Calu3 (cell line): ENCODE measurements at places on chromosomes 16 and 17. TPM values are rescaled to one million over a fixed set of nuclear protein-coding genes. Genes with fewer than 3 reads are reported as not detected.

- no peaks in the 10 kb centered on the region for H3K36me3 ChIP-seq
- no peak overlapping the region for H3K27ac ChIP-seq
- no peak overlapping the region for H3K4me3 ChIP-seq
These were observed 127.9 kb downstream of the RBFOX3 start for GRCh38 chr17:79482727-79483521.

GRCh38 chr16:86707581-86707980, 129.2 kb downstream of the FOXL1 start:
- H3K4me3 ChIP-seq = no peak overlapping the region
- H3K36me3 ChIP-seq = no peaks in the 10 kb centered on the region
- no peak for DNase-seq

DNA sequence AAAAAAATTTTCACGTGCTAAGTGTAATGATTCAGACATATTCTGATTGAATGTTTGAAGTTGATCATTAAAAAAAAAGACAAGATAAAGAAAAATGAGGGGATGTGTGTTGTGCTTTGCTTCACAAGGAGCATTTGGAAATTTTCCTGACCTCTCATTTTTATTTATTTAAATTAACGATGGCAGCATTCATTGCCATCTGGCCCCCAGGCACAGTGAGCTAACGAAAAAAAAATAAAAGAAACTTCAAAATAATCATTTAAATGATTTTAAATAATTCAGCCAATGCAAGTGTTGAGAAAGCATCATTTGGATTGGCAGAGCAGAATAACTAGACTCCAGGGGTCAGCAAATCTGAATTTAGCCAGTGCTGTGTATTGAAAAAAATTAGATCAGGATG, 1037.2 kb downstream of the CDH11 start:
- H3K27me3 ChIP-seq = no peaks in the 10 kb centered on the region
- no peak overlapping the region for H3K27ac ChIP-seq
- no peaks in the 10 kb centered on the region for H3K4me1 ChIP-seq
- no peak overlapping the region for H3K4me3 ChIP-seq
- DNase-seq = no peak
- H3K36me3 ChIP-seq = no peaks in the 10 kb centered on the region

DNA sequence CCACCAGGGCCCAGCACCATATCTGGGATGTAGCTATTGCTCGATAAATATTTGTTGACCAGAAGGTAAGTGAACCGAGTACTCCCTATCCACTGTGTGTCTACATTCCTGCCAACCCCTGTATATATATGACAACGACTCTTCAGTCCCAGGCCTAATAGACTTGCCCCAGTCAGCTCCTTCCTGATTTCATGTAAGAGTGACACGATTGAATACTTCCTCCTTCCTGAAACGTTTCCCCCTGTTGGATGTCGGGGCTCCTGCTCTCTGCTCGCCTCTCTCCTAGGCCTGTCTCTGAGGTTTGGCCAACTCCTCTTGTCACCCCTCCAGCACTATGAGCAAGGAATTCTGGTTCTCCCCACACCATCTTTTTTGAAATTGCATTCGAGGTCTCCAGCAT, 178.9 kb downstream of the PRKCA start:
- DNase-seq = no peak
- peaks cover 16% of the 10 kb centered on the region for H3K36me3 ChIP-seq
- H3K27ac ChIP-seq = peak overlapping the region; percentile 7
- no peaks in the 10 kb centered on the region for H3K27me3 ChIP-seq
- H3K4me1 ChIP-seq = peaks cover 22% of the 10 kb centered on the region

Gene ZNF48
- total RNA-seq = 21.2 and 24.8 TPM in 2 replicates

DNA sequence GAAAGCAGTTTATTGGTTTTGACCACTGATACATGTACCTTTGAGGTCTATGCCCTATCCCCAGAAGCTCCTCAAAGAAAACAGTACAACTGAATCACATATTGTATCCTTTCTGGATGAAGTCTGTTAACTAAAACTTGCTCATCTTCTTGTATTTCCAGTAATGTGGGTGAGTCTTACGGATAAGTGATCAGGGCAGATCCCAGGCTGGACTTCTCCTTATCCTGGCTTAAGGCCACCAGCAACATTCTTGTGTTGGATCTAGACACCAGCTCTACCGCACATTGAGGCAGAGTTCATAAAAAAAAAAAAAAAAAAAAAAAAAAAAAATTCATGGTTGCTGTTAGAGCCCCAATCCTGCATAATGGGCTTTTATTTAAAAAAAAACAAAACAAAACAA, 536.7 kb upstream of the HSBP1 start:
- DNase-seq = no peak
- no peaks in the 10 kb centered on the region for H3K27me3 ChIP-seq
- H3K4me1 ChIP-seq = no peaks in the 10 kb centered on the region
- H3K4me3 ChIP-seq = no peak overlapping the region
- no peak overlapping the region for H3K27ac ChIP-seq

GRCh38 chr17:67119102-67119501, 74.7 kb downstream of the CACNG1 start:
- H3K4me3 ChIP-seq = no peak overlapping the region
- H3K36me3 ChIP-seq = peaks cover 27% of the 10 kb centered on the region
- no peak overlapping the region for H3K27ac ChIP-seq
- no peaks in the 10 kb centered on the region for H3K4me1 ChIP-seq
- no peaks in the 10 kb centered on the region for H3K27me3 ChIP-seq

Gene WFDC1
- 0.47 TPM in 1 of 2 replicates, not detected in the other for total RNA-seq

Gene MATCAP1
- total RNA-seq = 33.1 and 36.5 TPM in 2 replicates

Gene ZNF689
- total RNA-seq = 10.4 and 14.1 TPM in 2 replicates

DNA sequence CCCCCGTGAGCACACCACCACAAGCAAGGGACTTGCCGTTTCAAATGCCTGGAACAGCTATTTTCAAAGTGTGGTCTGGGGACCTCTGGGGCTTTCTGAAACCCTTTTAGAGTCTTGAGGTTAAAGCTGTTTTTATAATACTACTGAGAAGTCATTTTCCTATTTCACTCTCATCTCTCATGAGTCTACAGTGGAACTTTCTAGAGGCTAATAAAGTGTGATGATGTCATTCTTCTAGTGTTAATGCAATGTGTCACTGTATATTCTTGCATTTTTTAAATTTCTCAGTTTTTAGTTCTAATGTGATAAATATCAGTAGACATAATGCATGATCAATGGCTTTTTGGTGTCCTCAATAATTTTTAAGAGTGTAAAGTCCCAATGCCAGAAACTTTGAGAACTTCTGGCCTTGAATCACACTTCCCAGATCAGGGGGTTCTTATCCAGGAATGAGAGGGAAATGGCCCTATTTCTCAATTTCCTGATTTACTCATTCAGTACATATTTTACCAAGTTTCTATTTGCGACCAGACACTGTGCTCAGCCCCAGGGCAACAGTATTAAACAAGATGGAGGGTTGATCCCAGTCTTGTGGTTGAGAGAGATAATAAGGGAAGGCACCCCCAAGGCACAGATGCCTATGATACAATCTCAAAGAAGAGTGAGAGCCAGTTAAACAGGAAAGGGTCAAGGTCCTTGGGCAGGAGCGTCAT, 444.0 kb downstream of the HS3ST3B1 start:
- no peaks in the 10 kb centered on the region for H3K27me3 ChIP-seq
- peaks cover 3% of the 10 kb centered on the region for H3K36me3 ChIP-seq
- DNase-seq = no peak
- no peaks in the 10 kb centered on the region for H3K4me1 ChIP-seq
- H3K4me3 ChIP-seq = no peak overlapping the region

DNA sequence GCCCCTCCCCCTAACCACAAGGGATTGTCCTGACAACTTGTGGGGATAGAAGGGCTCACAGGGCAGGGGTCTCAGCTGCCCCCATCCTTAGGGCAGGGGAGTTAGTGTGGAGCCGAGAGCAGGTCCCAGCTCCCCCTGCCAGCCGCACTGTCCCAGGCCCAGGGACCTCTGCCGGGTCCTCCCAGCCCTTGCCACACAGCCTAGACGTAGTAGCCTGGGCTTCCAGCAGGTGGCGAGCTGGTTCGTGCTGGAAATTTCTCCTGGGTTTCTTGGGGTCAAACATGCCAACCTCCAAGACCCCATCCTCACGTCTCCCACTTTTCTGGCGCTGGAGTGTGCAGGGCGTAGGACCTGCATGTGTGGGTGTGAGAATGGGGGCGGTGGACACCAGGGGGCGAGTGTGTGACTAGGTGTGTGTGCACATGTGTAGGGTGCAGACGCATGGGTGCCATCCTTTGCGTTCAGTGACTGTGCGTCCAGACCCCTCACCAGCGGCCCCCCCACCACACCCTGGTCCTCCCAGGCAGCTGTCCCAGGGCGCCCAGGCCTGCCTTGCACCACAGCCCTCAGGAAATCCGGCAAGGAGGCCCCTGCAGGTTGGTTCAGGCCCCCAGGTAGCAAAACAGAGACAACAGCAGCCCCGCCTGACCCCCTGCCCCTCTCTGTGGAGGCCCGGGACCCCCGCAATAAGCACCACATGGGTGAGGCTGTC, 29.5 kb downstream of the SBK1 start:
- DNase-seq = peak; percentile 69
- no peak overlapping the region for H3K27ac ChIP-seq
- peaks cover 7% of the 10 kb centered on the region for H3K36me3 ChIP-seq
- no peak overlapping the region for H3K4me3 ChIP-seq
- H3K4me1 ChIP-seq = peaks cover 7% of the 10 kb centered on the region
- no peaks in the 10 kb centered on the region for H3K27me3 ChIP-seq

DNA sequence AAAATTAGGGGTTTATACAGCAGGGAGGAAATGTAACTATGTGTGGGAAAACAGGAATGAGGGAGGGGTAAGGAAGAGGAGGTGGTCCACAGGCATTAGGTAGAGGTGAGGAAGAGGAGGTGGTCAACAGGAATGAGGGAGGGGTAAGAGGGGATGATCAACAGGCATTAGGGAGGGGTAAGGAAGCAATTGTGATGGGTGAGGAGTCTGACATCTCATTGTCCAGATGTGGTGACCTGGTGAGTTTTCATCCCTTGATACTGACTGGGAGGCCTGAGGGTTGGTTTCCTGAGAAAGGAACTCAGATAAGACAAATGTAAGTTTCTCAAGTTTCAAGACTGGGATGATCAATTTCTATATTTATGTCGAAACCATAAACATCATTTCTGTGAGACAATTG, 206.2 kb upstream of the C16orf82 start:
- H3K4me1 ChIP-seq = no peaks in the 10 kb centered on the region
- H3K27me3 ChIP-seq = no peaks in the 10 kb centered on the region
- H3K36me3 ChIP-seq = no peaks in the 10 kb centered on the region
- no peak overlapping the region for H3K27ac ChIP-seq
- H3K4me3 ChIP-seq = no peak overlapping the region

GRCh38 chr17:58538811-58539409, 24.5 kb upstream of the MTMR4 start:
- DNase-seq = no peak
- H3K36me3 ChIP-seq = no peaks in the 10 kb centered on the region
- peaks cover 8% of the 10 kb centered on the region for H3K4me1 ChIP-seq
- H3K27ac ChIP-seq = no peak overlapping the region
- peaks cover 64% of the 10 kb centered on the region for H3K27me3 ChIP-seq

DNA sequence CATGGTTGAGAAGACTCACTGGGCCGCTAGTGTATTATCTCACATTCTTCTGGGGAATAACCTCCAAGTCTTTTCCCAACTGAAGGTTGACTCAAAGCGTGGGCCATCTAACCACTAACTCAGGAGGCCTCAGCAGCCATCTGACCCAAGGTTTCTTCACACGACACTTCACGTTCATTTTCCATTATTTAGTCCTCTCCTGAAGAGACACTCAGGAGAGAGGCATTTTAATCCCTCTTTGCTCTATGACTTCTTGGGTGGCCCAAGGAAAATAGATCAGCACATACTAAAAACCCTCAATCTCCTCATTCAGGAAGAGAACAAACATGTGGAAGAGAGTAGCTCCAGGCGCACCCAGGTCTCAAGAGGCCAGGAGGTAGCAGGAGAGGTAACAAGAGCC, 252.8 kb upstream of the FOXF1 start:
- H3K4me1 ChIP-seq = no peaks in the 10 kb centered on the region
- H3K36me3 ChIP-seq = no peaks in the 10 kb centered on the region
- DNase-seq = no peak
- H3K4me3 ChIP-seq = no peak overlapping the region
- H3K27me3 ChIP-seq = peaks cover 75% of the 10 kb centered on the region
- H3K27ac ChIP-seq = no peak overlapping the region

DNA sequence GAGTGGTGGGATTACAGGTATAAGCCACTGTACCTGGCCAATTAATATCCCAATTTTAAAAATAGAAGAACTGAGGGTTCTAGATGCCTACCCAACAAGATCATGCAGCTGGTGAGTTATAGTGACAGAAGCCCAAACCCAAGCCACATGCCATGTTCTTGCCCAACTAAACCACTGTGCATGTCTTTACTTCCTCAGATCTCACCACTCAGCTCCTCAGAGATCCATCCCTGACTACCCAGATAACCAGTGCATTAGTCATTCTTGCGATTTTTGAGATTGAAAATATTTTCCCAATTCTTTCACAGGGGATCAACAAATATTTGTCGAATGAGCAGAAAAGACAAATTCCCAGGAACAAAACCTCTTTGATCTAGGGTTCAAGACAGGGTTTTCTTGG, 303.1 kb downstream of the CBLN1 start:
- H3K27me3 ChIP-seq = peaks cover 10% of the 10 kb centered on the region
- no peak for DNase-seq
- H3K4me3 ChIP-seq = no peak overlapping the region
- no peak overlapping the region for H3K27ac ChIP-seq
- no peaks in the 10 kb centered on the region for H3K36me3 ChIP-seq

- H3K27ac ChIP-seq = no peak overlapping the region
- H3K4me3 ChIP-seq = no peak overlapping the region
- no peaks in the 10 kb centered on the region for H3K27me3 ChIP-seq
- no peaks in the 10 kb centered on the region for H3K4me1 ChIP-seq
- peaks cover 35% of the 10 kb centered on the region for H3K36me3 ChIP-seq
- no peak for DNase-seq
These were observed 65.4 kb upstream of the RASL10B start for GRCh38 chr17:35666070-35666469.

Gene TBC1D3D
- 3.1 and 4.7 TPM in 2 replicates for total RNA-seq

GRCh38 chr16:55138298-55138697, 185.7 kb upstream of the IRX6 start:
- H3K4me3 ChIP-seq = no peak overlapping the region
- H3K27ac ChIP-seq = no peak overlapping the region
- H3K36me3 ChIP-seq = no peaks in the 10 kb centered on the region
- H3K27me3 ChIP-seq = peaks cover 29% of the 10 kb centered on the region
- H3K4me1 ChIP-seq = no peaks in the 10 kb centered on the region

GRCh38 chr17:57419940-57420550, 163.7 kb downstream of the MSI2 start:
- H3K4me3 ChIP-seq = no peak overlapping the region
- H3K27me3 ChIP-seq = no peaks in the 10 kb centered on the region
- DNase-seq = no peak
- peaks cover 8% of the 10 kb centered on the region for H3K36me3 ChIP-seq
- H3K27ac ChIP-seq = no peak overlapping the region
- peaks cover under 1% of the 10 kb centered on the region for H3K4me1 ChIP-seq
